ENCODE measurements at places on chromosomes 6 and 20.

DNA sequence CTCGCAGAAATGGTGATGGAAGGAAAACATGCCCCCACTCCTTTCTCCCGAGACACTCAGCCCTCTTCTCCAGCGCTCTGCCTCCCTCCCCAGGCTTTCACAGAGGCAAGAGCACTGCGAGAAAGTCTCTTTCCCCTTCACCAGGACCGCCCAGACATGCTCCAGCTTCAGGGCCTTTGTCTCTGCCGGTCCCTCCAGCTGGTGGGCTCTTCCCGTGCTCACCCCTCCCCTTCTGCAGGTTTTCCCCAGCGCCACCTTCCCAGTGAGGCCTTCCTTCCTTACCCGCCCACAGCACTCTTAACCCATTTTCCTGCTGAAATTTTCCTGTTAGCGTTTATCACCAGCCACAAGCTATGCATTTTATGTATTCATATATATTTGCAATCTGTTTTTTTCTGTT, 86.2 kb downstream of the TFAP2C start:
- DNase-seq, result no peak

DNA sequence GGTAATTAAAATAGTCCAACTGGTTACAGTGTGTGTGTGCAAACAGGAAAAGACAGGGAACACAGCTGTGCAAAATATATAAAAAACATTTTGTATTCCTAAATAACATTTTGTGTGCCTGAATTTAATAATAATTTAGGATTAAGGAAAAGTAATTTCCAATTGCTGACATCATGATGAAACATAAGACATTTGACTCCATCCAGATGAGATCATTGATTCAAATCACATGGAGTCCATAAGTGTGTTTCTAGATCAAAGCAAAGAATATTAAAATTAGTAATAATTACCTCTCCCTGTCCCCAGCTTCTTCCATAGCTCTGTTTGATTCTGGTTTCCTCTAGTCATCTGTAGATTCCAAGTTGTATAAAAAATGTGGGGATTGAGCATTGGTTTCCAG, 64.6 kb upstream of the BTN3A2 start:
- no peak for DNase-seq

DNA sequence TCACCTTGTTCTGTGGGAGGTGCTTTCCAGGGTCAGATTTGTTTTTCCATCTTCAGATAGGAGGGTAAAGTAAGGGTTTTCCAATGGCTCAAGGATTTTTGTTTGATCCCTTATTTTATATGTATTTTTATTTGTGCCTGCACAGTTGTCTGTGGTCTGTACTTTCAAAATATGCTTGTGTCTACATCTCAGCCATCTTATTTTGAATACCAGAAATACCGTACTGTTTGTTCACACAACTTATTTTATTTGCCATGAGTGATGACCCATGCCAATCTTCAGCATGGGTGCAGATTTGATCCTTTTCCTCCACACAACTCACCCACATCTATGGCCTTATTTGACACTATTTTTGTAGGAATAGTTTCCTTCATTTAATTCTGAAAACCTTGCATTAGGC, 72.2 kb upstream of the PTCHD4 start:
- no peak for DNase-seq

- DNase-seq, result no peak
Measured at GRCh38 chr20:7379621-7380220, 560.5 kb downstream of the HAO1 start.

DNA sequence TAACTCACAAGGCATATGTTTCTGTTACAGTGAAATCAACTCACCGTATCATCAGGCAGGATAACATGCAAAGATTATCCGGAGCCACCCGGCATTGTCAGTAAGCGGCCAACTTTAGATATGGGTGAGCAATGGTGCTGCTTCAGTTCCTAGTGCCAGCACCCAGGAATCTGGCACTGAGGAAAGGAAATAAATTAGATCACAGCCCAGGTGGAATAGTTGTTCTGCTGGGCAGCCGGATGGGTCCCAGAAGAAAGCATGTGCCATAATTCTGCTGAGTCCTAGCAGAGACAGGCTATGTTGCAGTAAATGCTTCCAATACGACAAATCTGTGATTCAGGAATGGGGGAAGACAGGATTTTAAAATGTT, 183.6 kb upstream of the SPTLC3 start:
- no peak for DNase-seq
